ENCODE measurements at places on chromosomes 5 and 9.
A peak's percentile ranks its signal among the peaks of the same experiment; 100 is the strongest.

- no peak for DNase-seq
These were observed 90.0 kb upstream of the POU5F2 start for GRCh38 chr5:93831449-93831848.

GRCh38 chr5:88696466-88696865, 186.5 kb downstream of the MEF2C start:
- DNase-seq = no peak

DNA sequence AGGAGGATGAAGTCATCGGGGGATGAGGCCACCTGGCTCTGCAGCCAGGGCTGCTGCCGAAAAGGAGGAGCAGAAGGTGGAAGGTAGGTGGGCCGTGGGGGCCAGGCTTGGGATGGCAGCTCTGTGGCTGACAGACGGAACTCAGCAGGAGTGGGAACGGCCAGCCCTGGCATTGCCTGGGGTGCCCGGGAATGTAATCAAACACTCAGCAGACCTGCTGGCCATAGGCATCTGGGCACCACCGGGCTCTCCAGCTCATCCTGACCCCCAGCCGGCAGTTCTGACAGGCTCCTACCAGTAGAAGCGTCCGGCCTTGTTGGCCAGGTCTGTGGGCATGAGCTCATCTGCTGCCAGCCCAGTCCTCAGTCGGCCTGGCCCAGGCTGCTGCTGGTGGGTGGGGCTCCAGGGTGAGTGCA, 4.3 kb upstream of the FAT2 start:
- DNase-seq = no peak

DNA sequence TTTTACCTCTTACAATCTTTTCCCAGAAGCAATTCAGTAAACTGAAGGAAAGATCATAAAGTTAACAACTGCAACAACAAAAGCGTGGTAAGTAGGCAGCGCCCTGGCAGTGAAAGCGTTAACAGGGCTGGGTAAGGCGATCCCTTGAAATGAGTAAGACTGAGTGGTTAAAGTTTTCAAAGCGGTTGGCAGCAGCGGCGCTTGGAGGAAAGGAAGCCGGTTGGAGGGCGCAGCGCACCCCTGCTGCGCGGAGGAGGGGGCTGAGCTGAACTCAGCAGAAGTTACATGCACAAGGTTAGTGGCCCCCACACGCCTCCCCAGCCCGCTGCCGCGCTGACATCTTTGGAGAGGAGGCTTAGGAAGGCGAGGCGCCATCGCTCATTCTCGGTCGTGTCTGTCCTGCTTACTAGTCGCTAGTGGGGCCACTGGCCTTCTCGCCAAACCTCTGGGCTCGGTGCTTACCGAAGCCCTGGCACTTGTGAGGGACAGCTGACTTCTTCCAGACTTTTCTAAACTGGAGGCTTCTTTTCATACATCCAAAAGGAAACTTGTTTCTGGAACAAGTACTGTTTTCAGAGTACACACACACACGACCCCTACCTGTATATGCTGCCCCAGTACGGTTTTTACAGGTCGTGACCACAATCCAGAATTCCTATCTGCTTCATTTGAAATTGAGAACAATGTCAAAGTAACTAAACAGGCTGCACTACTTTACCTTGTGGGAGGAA, at the start of gene SH3RF2:
Gene SH3RF2, plus strand, starts transcription at position 178 of the 731 bp plus-strand sequence. CDS start 1,351 bp downstream, outside the sequence.
- no peak for DNase-seq

GRCh38 chr9:87445646-87446045, 52.0 kb upstream of the DAPK1 start:
- peak; percentile 30 for DNase-seq

DNA sequence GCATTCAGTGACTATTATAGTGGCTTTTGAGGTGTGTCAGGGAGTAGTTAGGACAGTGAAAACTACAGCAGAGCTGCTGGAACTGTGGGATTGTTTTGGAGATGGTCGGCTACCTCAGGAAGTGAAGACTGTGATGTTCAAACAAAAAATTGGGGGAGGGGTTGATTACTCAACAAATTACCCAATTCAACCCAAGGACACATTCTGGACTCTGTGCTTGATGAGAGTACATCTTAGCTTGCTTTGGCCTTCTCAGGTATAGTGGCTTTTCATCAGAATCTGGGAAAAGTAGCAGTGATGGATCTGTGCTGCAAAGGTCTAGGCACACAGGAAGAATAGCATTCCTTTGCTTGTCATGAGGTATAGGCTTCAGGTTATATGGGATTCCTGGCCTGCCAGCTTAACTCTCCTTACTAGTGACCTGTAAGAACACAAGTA, 47.0 kb downstream of the SLC44A1 start:
- no peak for DNase-seq

DNA sequence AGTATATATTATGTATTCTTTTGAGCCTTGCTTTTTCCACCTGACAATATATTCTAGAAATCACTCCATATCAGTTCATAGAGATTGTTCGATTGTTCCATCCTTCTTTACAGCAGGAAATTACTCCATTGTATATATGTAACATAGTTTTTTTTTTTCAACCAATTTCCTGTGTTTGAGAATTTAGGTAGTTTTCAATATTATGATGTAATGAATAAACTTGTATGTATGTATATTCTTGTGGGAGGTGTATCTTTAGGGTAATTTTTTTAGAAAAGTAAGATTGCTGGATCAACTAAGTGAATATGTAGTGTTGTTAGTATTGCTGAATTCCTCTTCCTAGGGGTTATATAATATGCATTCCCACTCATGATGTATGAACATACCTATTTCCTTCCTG, 165.9 kb upstream of the PITX1 start:
- DNase-seq = no peak

GRCh38 chr9:120161776-120162175, 418.2 kb downstream of the CDK5RAP2 start:
- no peak for DNase-seq

DNA sequence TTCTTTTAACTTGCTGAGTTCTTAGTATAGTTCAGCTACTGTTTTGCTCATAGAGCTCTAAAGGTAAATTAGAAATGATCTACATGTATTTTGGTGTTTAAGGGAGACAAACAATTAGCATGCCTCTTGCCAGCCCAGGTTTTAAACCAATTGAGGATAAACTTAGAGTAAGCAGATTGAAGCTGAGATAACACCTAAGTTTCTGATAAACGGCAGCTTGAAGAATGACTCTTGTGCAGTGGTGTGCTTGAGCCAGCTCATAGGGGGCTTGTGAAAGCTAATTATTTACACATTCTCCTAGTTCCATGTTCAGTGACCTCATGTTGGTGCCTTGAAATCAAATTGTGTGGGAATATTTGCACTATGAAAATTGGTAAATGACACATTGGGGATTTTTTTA, 193.0 kb downstream of the PRR16 start:
- DNase-seq = no peak

GRCh38 chr5:173962436-173962972, 26.5 kb upstream of the C5orf47 start:
- DNase-seq = no peak

DNA sequence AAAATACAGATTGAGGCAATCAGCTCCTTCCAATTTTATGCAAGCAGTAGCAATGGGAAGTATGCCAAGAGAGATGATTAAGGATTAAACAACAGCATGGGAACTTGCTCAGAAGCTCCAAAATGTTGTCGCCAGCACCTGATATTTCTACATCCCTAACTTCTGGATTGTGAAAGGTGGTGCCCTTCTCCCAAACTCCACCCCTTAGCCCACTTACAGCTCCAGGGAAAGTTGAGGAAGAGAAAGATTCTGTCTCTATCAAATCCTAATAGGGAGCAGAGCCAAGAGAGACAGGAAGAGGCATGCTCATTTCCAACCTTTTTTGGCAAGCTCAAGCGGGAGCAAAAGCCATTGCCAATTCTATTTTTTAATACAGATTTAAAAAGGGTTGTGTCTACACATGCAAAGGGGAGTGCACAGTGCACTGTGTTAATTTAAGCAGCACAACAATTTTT, 92.4 kb upstream of the NR3C1 start:
- DNase-seq = peak; percentile 58

- DNase-seq = no peak
These were observed 46.7 kb downstream of the GDNF start for GRCh38 chr5:37792975-37793631.

DNA sequence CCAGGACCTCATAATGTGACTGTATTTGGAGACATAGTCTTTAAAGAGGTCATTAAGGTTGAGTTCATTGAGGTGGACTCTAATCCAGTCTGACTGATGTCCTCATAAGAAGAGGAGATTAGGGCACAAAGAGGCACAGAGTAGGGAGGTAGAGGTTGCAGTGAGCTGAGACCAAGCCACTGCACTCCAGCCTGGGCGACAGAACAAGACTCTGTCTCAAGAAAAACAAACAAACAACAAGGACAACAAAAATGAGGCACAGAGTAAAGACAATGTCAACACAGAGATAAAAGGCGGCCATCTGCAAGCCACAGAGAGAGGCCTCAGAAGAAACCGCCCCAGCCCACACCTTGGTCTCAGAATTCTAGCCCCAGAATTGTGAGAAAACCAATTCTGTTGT, 17.0 kb upstream of the TDRD7 start:
- no peak for DNase-seq

DNA sequence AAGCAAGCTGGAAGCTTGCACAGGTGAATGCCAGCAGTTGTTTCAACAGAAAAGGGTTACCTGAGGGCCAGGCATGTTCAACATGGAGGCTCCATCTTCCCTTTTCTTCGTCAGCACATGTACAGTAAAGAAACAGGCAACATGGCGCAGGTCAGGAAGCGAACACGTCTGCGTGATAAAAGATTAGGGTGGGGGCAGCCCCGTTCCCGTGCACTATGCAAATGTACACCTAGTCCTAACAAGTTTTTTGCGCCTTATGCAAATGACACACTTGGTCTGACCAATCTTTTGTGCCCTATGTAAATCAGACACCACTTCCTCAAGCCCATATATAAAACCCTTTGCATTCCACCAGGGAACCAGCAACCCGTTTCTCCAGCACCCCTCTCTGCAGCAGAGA, 452.1 kb upstream of the PTPRD start:
- no peak for DNase-seq

GRCh38 chr9:3008091-3008490, 164.2 kb upstream of the PUM3 start:
- no peak for DNase-seq

DNA sequence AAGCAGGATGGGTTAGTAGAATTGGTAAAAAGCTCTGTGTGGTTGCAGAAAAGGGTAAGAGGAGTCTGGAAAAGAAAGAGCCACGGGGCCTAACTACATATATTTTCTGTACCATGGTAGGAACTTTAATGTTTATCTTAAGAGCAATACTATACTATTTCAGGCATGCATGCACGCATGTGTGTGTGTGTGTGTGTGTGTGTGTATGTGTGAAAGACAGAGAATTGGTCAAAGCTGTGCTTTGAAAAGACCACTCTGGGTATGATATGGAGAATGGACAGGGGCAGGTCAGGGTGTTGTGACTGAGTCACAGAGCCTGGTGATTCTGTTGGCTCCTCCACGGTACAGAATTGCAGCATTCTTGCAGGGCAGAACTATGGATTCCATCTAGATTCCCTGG, 339.3 kb downstream of the SLIT3 start:
- DNase-seq = no peak

- DNase-seq = no peak
These were observed 38.6 kb downstream of the CAPSL start for GRCh38 chr5:35899800-35900199.

GRCh38 chr5:97623441-97623840, 440.4 kb upstream of the RIOK2 start:
- no peak for DNase-seq

DNA sequence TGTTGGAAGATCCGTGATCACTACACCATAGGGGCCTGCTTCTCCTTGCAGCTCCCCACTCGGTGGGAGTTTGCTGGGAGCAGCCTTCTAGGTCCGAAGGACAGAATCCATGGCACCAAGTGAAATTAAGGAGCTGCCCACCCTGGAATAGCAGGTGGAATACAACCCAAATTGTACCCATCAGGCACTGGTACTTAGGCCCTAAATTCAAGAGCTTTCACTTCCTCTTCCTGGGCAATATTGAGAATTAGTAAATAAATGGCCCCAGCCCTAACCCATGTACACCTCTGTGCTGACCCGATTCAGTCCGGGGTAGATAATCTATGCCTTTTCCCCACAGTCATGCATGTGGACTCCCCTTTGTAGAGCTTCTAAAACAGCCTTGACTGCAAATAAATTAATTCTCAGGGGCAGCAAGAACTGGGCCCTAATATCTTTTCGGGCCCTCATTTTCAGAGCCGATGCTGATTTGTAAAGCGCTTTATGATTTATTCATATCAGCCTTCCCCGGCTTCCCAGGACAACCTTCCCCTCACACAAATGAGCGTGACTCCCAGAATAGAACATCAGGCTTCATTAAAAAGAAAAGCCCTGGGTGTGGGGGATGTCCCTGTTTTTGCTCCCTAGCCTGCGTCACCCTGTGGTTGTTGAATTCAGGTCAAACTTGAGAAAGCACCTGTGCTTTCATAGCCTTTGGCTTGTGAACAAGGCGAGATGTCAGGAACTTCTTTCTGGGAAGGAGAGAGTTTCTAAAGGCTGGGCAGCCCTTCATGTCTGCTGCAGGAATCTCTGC, 126.1 kb upstream of the TBC1D2 start:
- no peak for DNase-seq

DNA sequence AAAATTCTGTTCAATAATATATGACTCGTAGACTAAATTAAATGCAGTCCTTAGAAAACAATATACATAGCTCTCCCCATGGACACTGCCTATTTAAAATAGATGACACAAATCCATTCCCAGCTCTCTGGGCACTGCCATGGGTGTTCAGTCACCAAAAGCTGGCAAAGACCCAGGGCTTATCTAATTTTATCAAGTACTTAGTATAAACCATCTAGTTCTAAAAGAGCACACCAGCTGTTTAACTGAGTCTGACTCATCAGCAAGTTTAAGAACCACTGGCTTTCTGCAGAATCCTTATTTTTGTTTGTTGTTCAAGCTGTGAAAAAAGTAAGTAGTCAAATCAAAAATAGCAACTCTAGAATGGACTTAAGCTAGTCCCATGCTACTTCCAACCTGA, 107.6 kb downstream of the PLPP1 start:
- no peak for DNase-seq

- DNase-seq = no peak
These were observed 15.7 kb upstream of the CEP120 start for GRCh38 chr5:123438902-123439301.

DNA sequence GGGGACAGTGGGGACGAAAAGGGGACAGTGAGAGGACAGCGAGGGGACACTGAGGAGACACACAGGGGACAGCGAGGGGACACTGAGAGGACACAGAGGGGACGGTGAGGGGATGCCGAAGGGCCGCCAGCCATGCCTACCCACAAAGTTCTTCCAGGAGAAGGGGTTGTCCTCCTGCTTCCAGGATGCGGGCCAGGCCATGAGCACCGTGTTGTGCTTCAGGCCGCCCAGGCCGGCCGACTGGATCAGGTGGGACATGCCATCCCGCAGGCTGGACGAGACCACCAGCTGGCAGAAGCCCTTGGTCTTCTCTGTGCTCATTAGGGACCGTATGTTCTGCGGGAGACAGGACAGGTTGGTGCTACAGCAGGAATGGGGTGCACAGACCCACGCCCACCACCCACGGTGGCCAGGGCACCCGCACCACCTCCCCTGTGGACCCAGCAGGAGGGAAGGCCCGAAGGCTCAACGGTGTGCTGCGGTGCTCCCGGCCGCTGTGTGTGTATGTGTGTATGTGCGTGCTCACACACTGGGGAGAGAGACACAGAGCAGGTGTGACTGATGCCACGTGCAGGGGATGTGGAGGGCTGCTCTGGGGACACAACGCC, 46.6 kb downstream of the SLC12A7 start:
- DNase-seq = no peak

- DNase-seq = no peak
These were observed 86.3 kb upstream of the MELK start for GRCh38 chr9:36486329-36486932.

- no peak for DNase-seq
These were observed 38.9 kb upstream of the MRPS30 start for GRCh38 chr5:44769877-44770209.
